ENCODE measurements at places on chromosomes 5 and 9. TPM values are rescaled to one million over a fixed set of nuclear protein-coding genes. Genes with fewer than 3 reads are reported as not detected.

Gene FAM78A
- 6.7 TPM for total RNA-seq

Gene ZNF608
- 18.5 TPM for total RNA-seq

Gene WDR38
- not detected for total RNA-seq

Gene IRGM
- total RNA-seq: not detected

Gene EXD3
- total RNA-seq: 3.9 TPM

Gene GNE
- total RNA-seq: 46.4 TPM

Gene GABRA1
- not detected for total RNA-seq

Gene SOX30
- not detected for total RNA-seq

Gene PCSK1
- 9.8 TPM for total RNA-seq

Gene RLN1
- 0.21 TPM for total RNA-seq

Gene SPINK4
- total RNA-seq: not detected

Gene RNF183
- total RNA-seq: not detected

Gene IL5
- total RNA-seq: not detected

Gene TEX48
- total RNA-seq: not detected

Gene HCN1
- total RNA-seq: 0.24 TPM

Gene NXNL2
- total RNA-seq: 0.49 TPM

Gene STPG3
- not detected for total RNA-seq

Gene HMCN2
- total RNA-seq: 0.23 TPM

Gene SLC36A3
- not detected for total RNA-seq

Gene PLAC8L1
- total RNA-seq: 0.34 TPM

Gene TAF11L5
- not detected for total RNA-seq

Gene EGR1
- 16.8 TPM for total RNA-seq

Gene TXNDC8
- not detected for total RNA-seq

Gene NOXA1
- total RNA-seq: 0.56 TPM
